Breast epithelium (tissue), 4 donors: ENCODE measurements at places on chromosomes 5 and 9. TPM values are rescaled to one million over a fixed set of nuclear protein-coding genes. Genes with fewer than 3 reads are reported as not detected.

DNA sequence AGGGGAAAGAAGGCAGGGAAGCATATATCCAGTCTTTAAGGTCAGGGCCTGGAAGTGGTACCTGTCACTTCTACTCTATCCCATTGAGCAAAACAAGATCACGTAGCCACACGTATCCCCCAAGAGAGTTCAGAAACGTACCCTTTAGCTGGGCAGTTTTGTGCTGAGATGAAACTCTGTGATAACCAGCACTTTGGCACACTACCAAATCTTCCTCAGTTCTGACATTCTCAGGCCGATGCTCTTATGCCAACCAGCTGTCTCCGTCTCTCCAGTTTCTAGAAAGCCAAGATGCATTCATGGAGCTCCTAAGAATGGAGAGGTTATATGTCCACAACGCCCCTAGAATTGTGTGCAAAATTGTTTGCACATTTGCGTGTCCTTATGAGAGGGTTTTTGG is 176.6 kb upstream of the MSX2 start:
- H3K27ac ChIP-seq = no peak overlapping the region
- no peaks in the 10 kb centered on the region for H3K36me3 ChIP-seq
- H3K27me3 ChIP-seq = no peaks in the 10 kb centered on the region
- no peaks in the 10 kb centered on the region for H3K4me1 ChIP-seq

GRCh38 chr5:127186657-127187056 is 103.9 kb upstream of the MEGF10 start:
- no peaks in the 10 kb centered on the region for H3K27me3 ChIP-seq
- no peaks in the 10 kb centered on the region for H3K4me1 ChIP-seq
- H3K4me3 ChIP-seq = no peak overlapping the region
- DNase-seq = no peak

DNA sequence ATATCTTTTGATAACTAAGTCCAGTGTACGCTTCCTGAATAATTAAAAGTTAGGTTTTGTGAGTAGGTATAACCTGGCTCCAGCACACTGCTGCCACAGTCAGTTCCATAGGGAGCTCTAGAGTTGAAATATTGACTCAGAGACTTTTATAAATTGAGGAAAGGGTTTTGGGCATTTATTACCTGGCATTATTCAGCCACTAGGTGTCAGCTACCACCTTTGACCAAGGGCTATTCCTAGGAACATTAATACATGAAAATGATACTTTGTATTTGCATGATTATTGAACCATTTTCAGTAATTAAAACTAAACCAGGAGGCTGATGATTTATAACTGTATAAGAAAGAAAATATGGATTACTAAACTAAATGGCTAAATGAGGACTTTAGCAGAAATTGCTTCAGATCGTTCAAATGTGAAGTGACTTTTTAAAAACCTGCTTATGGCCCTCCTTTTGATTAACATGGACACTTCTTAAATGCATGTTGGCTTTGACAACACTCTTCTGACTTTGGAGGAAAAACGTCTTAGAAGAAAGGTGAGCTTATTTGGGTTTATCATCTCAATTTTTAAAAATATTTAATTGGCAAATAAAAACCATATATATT is 83.0 kb downstream of the SMC2 start:
- H3K27me3 ChIP-seq = no peaks in the 10 kb centered on the region
- H3K27ac ChIP-seq = no peak overlapping the region
- H3K4me3 ChIP-seq = no peak overlapping the region
- H3K4me1 ChIP-seq = no peaks in the 10 kb centered on the region

Gene SLC6A3
- under 0.01 TPM for total RNA-seq

- H3K27ac ChIP-seq = no peak overlapping the region
- no peak for DNase-seq
- no peaks in the 10 kb centered on the region for H3K27me3 ChIP-seq
- H3K4me3 ChIP-seq = no peak overlapping the region
- H3K36me3 ChIP-seq = no peaks in the 10 kb centered on the region
- H3K4me1 ChIP-seq = no peaks in the 10 kb centered on the region
Observed at GRCh38 chr9:84169240-84169639, 171.3 kb downstream of the SLC28A3 start.

DNA sequence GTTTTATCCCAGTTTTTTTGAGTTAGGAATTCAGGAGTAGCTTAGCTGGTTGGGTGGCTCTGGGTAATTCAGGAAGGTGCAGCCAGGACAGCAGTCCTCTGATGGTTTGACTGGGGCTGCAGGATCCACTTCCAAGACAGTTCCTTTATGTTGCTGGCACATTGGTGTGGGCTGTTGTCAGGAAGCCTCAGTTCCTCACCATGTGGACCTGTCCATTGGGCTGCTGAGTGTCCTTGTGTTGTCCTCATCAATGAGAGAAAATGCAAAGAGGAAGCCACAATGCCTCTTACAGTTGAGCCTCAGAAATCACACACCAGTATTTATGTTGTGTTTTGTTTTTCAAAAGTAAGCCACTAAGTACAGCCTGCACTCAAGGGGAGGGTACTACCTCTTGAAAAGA is 140.9 kb downstream of the MAST4 start:
- H3K36me3 ChIP-seq = no peaks in the 10 kb centered on the region
- H3K4me3 ChIP-seq = no peak overlapping the region
- DNase-seq = no peak

GRCh38 chr9:81877047-81877446 is 51.2 kb upstream of the SPATA31D4 start:
- H3K4me3 ChIP-seq = no peak overlapping the region
- no peaks in the 10 kb centered on the region for H3K4me1 ChIP-seq
- H3K36me3 ChIP-seq = no peaks in the 10 kb centered on the region
- DNase-seq = no peak
- H3K27me3 ChIP-seq = no peaks in the 10 kb centered on the region

DNA sequence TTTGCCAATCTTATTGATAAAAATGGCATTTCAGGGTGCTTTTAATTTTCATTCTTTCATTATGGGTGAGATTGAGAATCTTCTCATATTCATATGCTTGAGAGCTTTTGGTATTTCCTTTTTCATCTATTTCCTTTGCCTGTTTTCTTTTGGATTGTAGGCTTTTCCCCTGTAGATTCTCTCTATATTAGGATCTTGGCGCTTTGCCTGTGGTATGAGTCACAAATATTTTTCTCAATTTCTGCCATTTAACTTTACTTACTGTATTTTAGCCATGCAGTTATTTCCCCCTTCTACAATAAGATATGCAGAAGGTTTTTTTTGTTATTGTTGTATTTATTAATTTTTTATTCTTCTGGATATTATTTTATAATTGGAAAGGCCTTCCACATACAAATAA is 21.5 kb upstream of the KLF9 start:
- no peaks in the 10 kb centered on the region for H3K36me3 ChIP-seq
- no peak overlapping the region for H3K27ac ChIP-seq
- no peak overlapping the region for H3K4me3 ChIP-seq
- no peak for DNase-seq

Gene PPP3R2
- total RNA-seq = not detected

DNA sequence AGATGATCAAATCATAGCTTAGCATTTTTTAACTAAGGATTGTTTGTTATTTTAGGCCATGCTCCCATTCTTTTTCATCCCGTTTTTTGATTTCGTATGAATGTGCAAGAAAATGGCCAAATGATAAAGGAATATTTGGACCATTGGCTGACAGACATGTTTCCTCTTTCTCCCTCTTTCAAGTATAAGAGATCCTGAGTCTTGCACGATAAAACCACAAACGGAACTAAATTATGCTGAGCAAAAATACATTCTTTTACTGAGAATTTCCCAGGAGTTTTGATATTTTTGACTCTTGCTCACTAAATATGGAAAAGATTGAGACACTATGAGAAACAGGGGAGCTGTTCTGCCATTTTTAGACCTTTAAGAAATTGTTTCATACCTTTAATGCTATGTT is 90.4 kb upstream of the KLF9 start:
- no peak for DNase-seq
- H3K27ac ChIP-seq = no peak overlapping the region
- no peaks in the 10 kb centered on the region for H3K27me3 ChIP-seq
- H3K4me1 ChIP-seq = no peaks in the 10 kb centered on the region
- H3K4me3 ChIP-seq = no peak overlapping the region
- H3K36me3 ChIP-seq = no peaks in the 10 kb centered on the region
